ENCODE measurements at places on chromosomes 6 and 20.

- DNase-seq: no peak
Measured at GRCh38 chr6:36774331-36774730, 64.9 kb downstream of the CPNE5 start.

GRCh38 chr20:5191829-5192569 lies 65.2 kb downstream of the CDS2 start:
- DNase-seq: peak; percentile 69

DNA sequence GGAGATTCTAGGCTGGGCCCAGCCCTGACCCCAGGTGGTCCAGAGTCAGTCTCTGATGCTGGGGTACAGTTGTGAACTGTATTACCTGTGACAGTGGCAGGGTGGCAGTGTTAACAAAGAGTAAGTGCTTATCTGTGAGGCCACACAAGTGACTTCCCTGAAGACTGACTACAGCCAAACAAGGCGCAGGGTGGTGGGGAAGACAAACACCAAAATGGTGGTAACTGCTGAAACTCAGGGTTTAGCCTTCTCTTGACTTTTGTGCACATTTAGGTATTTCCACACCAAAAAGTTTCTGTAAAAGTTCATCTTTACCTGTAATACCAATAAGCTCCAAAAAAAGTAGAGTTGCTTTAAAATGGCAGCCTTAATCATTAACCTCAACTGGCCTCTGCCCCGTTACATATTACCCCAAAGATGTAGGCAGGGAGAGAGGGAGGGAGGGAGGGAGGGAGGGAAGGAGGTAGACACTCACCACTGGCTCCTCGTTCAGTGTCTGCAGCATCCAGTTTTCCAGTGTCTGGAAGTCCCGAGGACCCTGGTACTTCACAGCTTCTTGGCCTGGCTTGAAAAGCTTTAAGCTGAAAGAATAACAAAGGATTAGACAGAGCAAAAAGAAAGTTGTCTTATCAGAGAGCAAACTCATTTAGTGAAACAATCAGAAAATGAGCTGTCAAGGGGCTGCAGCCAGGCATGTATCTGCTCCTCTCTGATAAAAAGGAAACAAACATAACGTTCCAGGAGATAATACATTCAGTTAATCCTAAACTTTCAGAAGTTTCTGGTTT lies 11.3 kb downstream of the TXNDC5 start:
- DNase-seq: no peak

- DNase-seq: no peak
Measured at GRCh38 chr6:68653074-68653705, 18.1 kb downstream of the ADGRB3 start.
